Airway epithelial cell (primary cell): ENCODE measurements at places on chromosomes 3 and 15. TPM values are rescaled to one million over a fixed set of nuclear protein-coding genes. Genes with fewer than 3 reads are reported as not detected.

The ACVR2B gene
- total RNA-seq: 1.3 and 1.8 TPM in 2 replicates

The CD80 gene
- total RNA-seq: not detected in 2 replicates

The DZIP1L gene
- 1.1 and 2.5 TPM in 2 replicates for total RNA-seq

The ISL2 gene
- 0.14 TPM in 1 of 2 replicates, not detected in the other for total RNA-seq

The ALPK3 gene
- total RNA-seq: 0.28 and 0.42 TPM in 2 replicates

The EAF2 gene
- 3.2 and 5.7 TPM in 2 replicates for total RNA-seq

The CFAP100 gene
- total RNA-seq: not detected in 2 replicates

The ALDH1A2 gene
- total RNA-seq: not detected in 2 replicates

The PLSCR2 gene
- total RNA-seq: not detected in 2 replicates

The DNAJB8 gene
- total RNA-seq: not detected in 2 replicates

The GABRR3 gene
- not detected in 2 replicates for total RNA-seq

The BNC1 gene
- 47.4 and 74.7 TPM in 2 replicates for total RNA-seq

The IQCF5 gene
- not detected in 2 replicates for total RNA-seq

The SCAANT1 gene
- total RNA-seq: not detected in 2 replicates

The POTEB3 gene
- total RNA-seq: not detected in 2 replicates

The GOLGA8O gene
- total RNA-seq: not detected in 2 replicates

The CHRFAM7A gene
- 0.23 and 1.1 TPM in 2 replicates for total RNA-seq

The SLC28A1 gene
- total RNA-seq: not detected in 2 replicates

The CA12 gene
- total RNA-seq: 113 and 131 TPM in 2 replicates

The BHLHE40 gene
- total RNA-seq: 112 and 139 TPM in 2 replicates

The COMMD4 gene
- 89.4 and 103 TPM in 2 replicates for total RNA-seq

The UMPS gene
- total RNA-seq: 31.2 and 39.1 TPM in 2 replicates

The CCR9 gene
- not detected in 2 replicates for total RNA-seq

The IDH2 gene
- 91.3 and 111 TPM in 2 replicates for total RNA-seq

The FETUB gene
- 1.2 and 2.8 TPM in 2 replicates for total RNA-seq

The EPHB1 gene
- total RNA-seq: not detected in 2 replicates

The PAK6 gene
- total RNA-seq: 36.9 and 39.2 TPM in 2 replicates

The SERINC4 gene
- total RNA-seq: 0.19 TPM in 1 of 2 replicates, not detected in the other

The KNG1 gene
- total RNA-seq: not detected in 2 replicates

The ZNF662 gene
- total RNA-seq: 0.09 and 0.35 TPM in 2 replicates

The FAM43A gene
- 2.6 and 4.1 TPM in 2 replicates for total RNA-seq

The GYG1 gene
- 13.1 and 24.4 TPM in 2 replicates for total RNA-seq

The GXYLT2 gene
- 5.5 and 10.7 TPM in 2 replicates for total RNA-seq

The GABRG3 gene
- not detected in 2 replicates for total RNA-seq
